Choroid plexus epithelial cell (primary cell): ENCODE measurements at places on chromosomes 6 and 20.

DNA sequence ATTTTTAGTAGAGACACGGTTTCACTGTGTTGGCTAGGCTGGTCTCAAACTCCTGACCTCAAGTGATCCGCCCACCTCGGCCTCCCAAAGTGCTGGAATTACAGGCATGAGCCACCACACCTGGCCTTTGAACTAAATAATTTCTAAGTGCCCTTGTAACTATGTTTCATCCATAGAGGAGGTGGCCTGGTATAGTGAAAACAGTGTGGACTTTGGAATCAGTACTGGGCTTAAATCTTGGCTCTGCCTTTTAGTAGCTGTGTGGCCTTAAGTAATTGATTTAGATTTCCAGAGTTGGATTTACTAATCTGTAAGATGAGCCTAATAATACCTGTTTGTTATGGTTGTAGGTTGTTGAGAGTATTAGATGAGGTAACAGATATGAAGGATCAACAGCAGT lies 14.2 kb upstream of the TGM3 start:
- no peak for DNase-seq

- DNase-seq: no peak
Measured at GRCh38 chr6:4620284-4621151, 155.7 kb upstream of the CDYL start.

GRCh38 chr6:151716526-151716932 lies 91.0 kb upstream of the ESR1 start:
- DNase-seq: peak; percentile 17

- peak; percentile 91 for DNase-seq
Measured at GRCh38 chr6:129749749-129750120, 39.8 kb upstream of the ARHGAP18 start.

DNA sequence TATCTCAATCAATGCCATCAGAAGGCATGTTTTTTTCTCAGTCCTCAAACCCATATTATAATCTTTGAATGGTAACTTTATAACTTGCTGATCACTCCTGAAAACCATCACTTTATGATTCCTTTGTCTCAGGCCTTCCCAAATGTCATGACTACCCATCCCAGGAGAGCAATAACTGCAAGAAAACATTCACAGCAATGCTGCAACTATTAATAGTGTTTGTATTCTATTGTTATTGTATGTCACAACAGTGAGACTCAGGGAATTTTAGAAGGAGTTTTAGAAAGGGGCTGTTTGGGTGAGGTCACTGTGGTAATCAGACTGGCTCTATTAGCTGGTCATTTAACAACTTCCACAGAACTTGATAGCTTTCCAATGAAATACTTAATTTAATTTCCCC lies 301.4 kb upstream of the TBX18 start:
- DNase-seq: no peak

DNA sequence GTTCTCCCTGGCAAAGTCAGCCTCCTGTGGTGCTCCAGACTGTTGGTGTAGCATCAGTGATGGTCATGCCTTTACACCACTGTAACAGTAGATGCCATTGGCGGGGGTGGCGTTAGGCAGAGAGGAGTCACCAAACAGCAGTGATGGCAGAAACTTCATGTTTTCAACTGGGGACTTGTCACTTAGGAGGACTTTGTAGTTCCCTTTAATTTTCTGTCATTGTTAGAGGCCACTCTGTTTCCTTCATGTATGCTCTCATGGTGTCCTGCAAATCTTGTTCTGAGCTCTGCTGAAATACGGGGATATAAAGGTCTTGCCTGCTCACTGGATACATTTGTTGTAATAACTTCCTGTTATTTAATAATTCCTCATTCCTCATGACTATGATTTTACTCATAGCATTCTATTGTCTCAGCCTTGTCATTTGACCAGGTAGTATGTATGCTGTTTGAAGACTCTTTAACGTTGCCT lies 4.6 kb downstream of the MAP3K4 start:
- peak; percentile 22 for DNase-seq

- DNase-seq: no peak
Measured at GRCh38 chr6:51562198-51562597, 525.2 kb downstream of the PKHD1 start.

GRCh38 chr20:59032023-59032712 lies at the start of gene ATP5F1E:
ATP5F1E (minus strand) TSS chr20:59032335; CDS start chr20:59032251, 84 bp downstream.
- DNase-seq: peak; percentile 96

- no peak for DNase-seq
Measured at GRCh38 chr6:2871953-2872352, 30.3 kb upstream of the SERPINB1 start.

- DNase-seq: no peak
Measured at GRCh38 chr20:39630215-39630908, 668.2 kb downstream of the DHX35 start.

GRCh38 chr20:50318710-50319109 lies 128.1 kb downstream of the CEBPB start:
- DNase-seq: no peak

DNA sequence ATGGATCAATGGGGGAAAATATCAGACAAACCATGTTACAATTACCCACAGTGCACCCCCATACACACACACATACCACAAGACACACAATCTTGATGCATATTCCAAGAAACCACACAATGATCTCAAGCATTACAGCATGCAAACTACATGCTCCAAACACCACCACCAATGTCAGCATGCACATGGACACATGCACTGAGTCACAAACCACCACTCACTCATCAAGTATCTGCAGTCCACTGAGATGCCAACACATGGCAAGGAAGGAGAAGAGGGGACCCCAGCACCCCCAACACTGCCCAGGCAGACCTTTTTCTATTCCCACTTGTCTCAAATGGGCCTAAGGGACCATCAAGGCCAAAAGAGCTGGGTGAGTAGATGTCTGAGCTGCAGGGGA lies 91.6 kb downstream of the PREX1 start:
- no peak for DNase-seq

DNA sequence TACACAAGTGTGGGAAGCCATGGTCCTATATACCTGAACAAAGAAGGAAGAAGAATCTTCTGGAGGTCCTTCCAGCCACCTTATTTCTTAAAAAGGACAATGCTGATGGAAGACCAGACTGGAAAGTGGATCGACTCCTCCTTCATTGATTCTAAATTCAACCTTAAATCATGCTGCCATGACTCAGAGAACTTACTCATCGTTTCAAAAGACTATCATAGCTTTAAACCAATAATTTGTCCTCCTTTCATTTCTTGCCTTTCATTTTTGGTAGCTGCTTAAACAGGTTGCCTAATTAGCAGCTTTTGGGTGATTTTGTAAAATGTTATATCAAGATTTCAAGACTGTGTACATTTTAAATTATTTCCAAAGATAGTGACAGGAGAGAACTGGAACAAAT lies 60.8 kb downstream of the RTN4IP1 start:
- DNase-seq: no peak

- peak; percentile 52 for DNase-seq
Measured at GRCh38 chr6:15623276-15624116, 39.3 kb downstream of the DTNBP1 start.

DNA sequence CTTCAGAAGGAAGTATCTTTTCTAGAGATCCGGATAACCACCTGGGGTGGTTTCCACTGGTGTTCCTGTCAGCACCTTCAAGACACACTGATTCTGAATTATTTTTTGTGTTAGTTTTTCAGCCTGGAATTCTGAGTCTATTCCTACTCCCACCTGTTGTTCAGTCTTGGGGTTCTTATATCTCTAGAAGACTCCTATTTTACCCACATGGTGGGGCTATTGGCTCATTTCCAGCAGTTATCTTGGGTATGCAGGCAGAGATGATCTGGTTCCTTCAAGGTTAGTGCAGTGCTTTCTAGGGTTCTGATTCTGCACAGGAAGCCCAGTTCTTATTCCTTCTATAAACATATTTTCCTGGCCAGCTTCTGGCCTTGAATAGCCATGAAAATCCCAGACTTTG lies 175.6 kb upstream of the PDE7B start:
- DNase-seq: peak; percentile 79

DNA sequence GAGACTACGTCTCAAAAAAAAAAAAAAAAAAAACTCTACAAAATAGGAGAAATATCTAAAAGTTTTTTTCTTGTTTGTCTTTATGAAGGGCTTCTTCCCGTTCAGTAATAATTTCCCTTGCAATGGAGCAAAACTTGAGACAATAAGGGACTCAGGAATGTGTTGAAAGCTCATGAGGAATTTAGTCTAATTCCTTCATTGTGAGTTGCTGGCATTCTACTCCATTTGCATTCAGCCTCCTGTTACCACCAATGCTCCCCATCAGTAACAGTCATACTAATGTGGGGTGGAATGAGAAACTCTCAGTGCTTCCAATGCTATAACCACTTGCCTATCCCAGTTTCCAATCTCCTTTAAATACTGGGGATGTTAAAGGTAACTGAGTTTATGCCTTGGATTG lies 576.7 kb upstream of the AGPAT4 start:
- no peak for DNase-seq

DNA sequence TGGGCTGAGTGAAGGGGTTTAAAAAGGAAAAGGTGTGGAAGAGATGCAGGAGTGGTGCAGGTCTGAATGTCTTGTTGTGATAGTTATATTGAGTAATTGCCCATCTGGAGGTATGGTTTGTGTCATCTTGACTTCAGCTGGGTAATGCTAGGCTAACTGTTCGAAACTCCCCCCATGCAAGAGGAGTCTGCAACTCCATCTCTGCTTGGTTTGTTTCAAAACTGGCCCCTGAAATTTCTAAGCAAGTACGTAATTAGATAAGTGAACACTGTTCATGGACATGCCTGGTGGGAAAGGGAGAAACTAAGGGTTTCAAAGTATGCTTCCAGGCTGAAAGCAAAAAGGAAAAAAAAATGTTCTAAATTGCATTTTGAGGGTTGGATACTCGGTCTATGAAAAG lies 17.1 kb downstream of the TTK start:
- DNase-seq: no peak

DNA sequence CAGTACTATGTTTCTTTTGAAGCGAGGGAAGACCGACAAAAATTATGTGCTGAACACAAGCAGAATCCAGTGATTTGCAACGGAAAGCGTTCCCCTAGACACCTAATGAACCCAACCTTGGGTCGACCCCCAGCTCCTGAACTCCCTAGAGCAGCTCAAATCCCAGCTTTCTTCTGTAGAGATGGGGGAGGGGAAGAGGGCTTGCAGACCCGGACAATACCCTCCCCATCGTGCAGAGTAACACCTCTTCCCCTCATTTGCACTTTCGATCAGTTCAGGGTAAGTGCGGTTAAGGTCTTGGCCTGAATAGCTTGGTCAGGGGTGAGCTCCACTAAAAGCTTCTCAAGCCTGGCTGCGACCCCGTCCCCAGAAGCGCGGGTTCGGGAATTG lies 404 bp downstream of the CEP162 start:
- DNase-seq: no peak

GRCh38 chr6:13913226-13914001 lies 11.3 kb upstream of the RNF182 start:
- DNase-seq: no peak

- no peak for DNase-seq
Measured at GRCh38 chr6:28211840-28212509, 13.1 kb upstream of the ZSCAN9 start.

- no peak for DNase-seq
Measured at GRCh38 chr6:158808941-158809678, 10.1 kb downstream of the EZR start.

GRCh38 chr6:122005661-122006060 lies 393.8 kb upstream of the HSF2 start:
- DNase-seq: peak; percentile 25

DNA sequence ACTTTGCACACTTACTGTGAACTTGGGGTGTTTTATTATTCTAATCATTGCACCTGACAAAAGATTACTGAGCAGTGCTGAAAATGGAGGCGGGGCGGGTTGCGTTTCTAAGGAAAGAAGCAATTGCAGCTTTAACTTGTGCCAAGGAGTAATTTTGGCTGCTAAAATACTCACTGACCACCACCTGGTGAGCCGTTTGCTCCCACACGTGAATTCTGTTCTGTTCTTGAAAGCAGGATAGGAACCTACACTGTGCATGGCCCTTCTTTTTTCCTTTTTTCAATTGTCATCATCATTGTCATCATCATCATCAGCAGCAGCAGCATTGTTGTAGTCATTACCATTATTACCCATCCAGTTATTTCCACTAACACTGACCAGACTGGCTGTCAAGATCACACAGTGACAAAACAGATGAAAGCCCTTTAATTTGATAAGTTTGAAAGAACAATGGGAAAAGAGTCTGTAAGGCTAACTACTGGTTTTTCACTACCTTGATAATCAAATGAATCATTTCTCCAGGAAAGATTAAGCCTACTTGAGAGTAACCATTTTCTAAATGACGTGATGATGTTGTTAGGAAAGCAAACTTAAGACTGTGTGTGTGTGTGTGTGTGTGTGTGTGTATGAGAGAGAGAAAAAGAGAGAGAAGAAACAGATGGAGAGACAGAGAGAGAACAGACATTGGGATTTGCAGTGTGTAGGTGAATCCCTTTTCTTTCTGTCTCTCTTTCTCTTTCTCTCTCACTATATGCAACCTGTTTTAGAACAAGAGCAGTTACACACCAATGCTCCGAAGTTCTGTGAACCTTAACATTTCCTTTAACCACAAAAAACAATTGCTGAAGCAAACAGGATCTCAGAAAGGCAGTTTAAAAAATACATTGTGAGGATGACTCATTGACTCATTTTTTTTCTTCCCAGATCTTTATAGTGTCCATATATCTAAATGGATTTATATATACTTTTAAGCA lies 3.8 kb downstream of the RIPOR2 start:
- peak; percentile 79 for DNase-seq

- DNase-seq: no peak
Measured at GRCh38 chr20:63417738-63418120, 54.7 kb downstream of the KCNQ2 start.
